Endothelial cell of umbilical vein (primary cell): ENCODE measurements at places on chromosomes 16 and 17. TPM values are rescaled to one million over a fixed set of nuclear protein-coding genes. Genes with fewer than 3 reads are reported as not detected.
A peak's percentile ranks its signal among the peaks of the same experiment; 100 is the strongest.

DNA sequence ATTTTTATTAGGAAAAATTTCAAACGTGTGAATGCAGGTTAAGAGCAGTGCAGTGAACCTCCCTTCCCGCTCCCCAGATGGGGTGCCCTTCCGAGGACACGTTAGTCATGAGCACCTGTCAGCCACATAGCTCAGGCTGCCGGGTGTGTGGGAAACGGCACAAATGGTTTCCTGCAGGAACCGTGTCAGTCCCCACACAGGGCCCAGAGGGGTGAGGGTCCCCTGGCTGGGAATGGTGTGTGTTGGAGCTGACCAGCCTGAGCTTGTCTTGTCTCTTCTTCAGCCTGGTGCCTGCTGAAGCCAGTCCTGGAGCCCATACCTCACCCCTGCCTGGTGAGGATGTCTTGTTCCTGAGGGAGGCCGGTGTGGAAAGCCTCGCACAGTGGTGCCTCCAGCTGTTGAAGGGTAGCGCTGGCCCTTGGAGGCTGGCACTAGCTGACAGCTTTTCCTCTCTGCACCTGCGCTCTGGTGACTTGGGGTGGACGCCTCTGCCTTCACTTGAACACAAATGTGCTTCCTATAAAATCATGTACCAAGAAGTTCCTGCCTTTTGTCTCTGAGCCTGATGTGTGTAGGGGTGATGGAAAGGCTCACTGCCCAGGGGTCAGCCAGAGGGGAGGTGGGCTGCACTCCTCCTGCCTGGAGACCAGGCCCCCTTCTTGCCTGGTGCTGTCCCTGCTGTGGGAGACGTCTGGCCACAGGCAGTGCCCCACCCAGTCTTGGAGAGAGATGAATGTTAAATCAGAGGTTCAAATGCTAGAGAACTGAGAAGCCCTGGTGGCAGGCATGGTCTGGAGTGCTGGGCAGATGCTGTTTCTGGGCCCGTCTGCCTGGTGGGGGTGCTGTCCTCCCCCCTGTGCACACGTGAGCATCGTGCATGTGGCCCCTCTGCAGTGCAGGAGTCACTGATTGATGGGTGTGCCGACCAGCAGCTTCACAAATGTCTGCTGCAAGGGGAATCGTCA is 102.6 kb upstream of the ZNF750 start:
- H3K27ac ChIP-seq: no peak overlapping the region
- no peak for DNase-seq
- no peak overlapping the region for H3K4me3 ChIP-seq
- no peaks in the 10 kb centered on the region for H3K36me3 ChIP-seq
- H3K4me1 ChIP-seq: no peaks in the 10 kb centered on the region
- H3K27me3 ChIP-seq: no peaks in the 10 kb centered on the region

GRCh38 chr17:2064980-2065785 is 10.3 kb downstream of the HIC1 start:
- peak; percentile 79 for DNase-seq
- H3K4me1 ChIP-seq: peaks cover 53% of the 10 kb centered on the region
- no peaks in the 10 kb centered on the region for H3K36me3 ChIP-seq
- H3K27me3 ChIP-seq: no peaks in the 10 kb centered on the region
- peak overlapping the region; percentile 78 for H3K27ac ChIP-seq

DNA sequence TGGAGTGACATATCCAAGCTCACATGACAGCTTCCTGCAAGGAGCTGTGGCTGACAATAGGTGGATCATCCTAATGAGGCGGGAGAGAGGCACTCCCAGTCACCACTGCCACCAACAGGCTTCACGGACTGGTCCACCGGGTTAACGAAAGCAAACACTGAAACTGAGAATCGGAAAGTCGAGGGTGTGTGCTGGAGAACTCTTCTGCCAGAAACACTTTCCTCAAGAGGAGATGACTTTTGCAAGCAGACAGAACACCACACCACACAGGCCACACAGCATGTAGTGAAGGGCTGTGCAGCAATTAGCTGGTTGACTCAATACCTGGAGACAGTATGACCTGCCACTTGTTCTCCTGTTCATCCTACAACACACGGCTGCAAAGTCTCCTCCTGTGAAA is 53.0 kb upstream of the DNAJA2 start:
- H3K27ac ChIP-seq: no peak overlapping the region
- no peaks in the 10 kb centered on the region for H3K27me3 ChIP-seq
- H3K4me3 ChIP-seq: no peak overlapping the region
- no peaks in the 10 kb centered on the region for H3K4me1 ChIP-seq
- no peaks in the 10 kb centered on the region for H3K36me3 ChIP-seq

GRCh38 chr17:80963812-80964543 is 27.7 kb upstream of the CHMP6 start:
- no peaks in the 10 kb centered on the region for H3K27me3 ChIP-seq
- DNase-seq: no peak
- no peaks in the 10 kb centered on the region for H3K36me3 ChIP-seq

DNA sequence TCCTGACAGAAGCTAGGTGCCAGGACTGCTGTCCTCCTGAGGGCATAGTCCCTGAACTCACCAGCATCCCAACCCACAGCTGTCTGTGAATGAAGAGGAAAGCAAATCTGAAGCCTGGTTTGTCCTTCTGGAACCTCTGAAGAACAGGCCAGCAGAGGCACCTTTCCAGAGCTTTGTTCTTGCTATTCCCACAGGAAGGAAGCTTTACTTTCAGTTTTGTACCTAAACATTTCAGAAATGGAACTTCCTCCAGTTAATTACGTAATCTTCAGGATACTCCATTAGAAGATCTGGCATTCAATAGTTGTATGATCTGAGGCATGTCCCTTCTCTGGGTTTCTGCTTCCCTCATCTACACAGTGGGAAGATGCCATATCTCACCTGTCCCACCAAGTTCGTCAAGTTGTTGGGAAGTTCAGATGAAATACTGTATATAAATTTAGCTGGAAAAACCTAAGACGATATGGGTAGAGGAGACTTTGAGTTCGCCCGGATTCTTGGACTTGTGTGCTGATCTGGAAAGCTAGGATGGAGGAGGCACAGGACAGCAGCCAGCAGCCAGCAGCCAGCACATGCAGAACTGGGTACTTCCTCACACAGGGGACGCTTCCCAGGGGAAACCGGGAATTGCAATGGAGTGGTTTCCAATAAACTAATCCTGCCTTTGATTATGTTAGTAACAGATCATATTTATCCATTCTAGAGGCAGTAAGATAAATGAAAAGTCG is 22.4 kb downstream of the NXPH3 start:
- peaks cover 15% of the 10 kb centered on the region for H3K36me3 ChIP-seq
- no peak overlapping the region for H3K4me3 ChIP-seq
- DNase-seq: peak; percentile 32
- peaks cover 7% of the 10 kb centered on the region for H3K4me1 ChIP-seq

DNA sequence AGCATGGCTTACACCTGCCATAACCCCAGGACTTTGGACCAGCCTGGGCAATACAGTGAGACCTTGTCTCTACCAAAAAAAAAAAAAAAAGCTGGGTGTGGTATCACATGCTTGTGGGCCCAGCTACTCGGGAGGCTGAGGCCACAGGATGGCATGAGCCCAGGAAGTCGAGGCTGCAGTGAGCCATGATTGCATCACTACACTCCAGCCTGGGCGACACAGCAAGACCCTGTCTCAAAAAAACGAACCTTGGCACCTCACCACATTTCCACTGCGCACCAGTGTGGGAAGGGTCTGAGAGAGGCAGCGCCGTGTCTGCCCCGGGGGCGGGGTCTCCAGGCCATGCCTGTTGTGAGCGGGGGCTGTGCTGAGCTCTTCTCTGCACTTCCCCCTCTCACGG is 6.3 kb downstream of the ACSF3 start:
- no peaks in the 10 kb centered on the region for H3K27me3 ChIP-seq
- DNase-seq: no peak
- H3K4me3 ChIP-seq: no peak overlapping the region
- H3K4me1 ChIP-seq: peaks cover under 1% of the 10 kb centered on the region
- H3K27ac ChIP-seq: no peak overlapping the region
- H3K36me3 ChIP-seq: peaks cover 2% of the 10 kb centered on the region

GRCh38 chr17:42855048-42855596 is 4.1 kb downstream of the AOC3 start:
- no peaks in the 10 kb centered on the region for H3K4me1 ChIP-seq
- no peak overlapping the region for H3K4me3 ChIP-seq
- H3K27ac ChIP-seq: no peak overlapping the region
- H3K27me3 ChIP-seq: no peaks in the 10 kb centered on the region
- DNase-seq: no peak

DNA sequence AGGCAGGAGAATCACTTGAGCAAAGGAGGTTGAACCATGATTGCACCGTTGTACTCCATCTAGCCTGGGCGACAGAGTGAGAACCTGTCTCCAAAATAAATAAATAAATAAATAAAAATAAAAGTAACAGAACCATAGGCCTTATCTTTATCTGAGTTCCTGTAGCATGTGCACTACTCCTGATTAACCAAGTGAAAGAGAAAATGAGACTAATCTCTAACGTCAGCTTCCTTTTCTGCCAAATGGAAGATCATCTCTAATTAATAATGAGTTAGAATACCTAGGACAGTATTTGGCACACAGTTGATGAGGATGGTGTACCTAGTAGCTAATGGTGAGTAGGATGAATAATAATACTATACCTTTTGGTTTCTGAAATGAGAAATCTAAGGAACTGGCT is 520.4 kb downstream of the WWOX start:
- H3K27ac ChIP-seq: no peak overlapping the region
- H3K27me3 ChIP-seq: no peaks in the 10 kb centered on the region
- H3K4me1 ChIP-seq: no peaks in the 10 kb centered on the region
- no peak for DNase-seq
- no peak overlapping the region for H3K4me3 ChIP-seq

DNA sequence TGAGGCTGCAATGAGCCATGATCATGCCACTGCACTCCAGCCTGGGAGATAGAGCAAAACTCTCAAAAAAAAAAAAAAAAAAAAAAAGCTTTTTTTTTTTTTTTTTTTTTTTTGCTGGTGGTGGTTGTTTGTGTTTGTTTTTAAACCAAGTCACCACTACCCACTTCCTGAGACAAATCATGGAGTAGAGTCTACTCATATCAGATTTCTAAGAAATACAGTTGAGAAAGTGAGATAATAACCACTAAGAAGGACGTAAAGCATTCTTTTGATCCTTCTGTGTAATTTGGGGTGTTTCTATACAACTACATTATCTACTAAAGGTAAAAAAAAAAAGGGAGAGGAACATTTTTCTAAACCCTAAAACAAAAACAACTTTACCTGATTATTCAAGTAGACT is 38.0 kb downstream of the AXIN2 start:
- H3K4me1 ChIP-seq: no peaks in the 10 kb centered on the region
- no peaks in the 10 kb centered on the region for H3K27me3 ChIP-seq
- no peak overlapping the region for H3K27ac ChIP-seq

DNA sequence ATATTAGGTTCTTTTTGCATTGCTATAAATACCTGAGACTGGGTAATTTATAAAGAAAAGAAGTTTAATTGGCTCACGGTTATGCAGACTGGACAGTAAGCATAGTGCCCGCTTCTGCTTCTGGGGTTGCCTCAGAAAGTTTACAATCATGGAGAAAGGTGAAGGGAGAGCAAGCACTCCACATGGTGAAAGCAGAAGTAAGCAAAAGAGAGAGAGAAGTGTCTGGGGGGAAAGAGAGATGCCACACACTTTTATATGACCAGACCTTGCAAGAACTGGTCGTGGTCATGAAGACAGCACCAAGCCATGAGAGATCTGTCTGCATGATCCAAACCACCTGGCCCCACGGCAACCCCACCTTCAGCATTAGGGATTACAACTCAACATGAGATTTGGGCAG is 45.4 kb downstream of the KCNJ16 start:
- no peak for DNase-seq
- peaks cover 36% of the 10 kb centered on the region for H3K4me1 ChIP-seq
- H3K36me3 ChIP-seq: no peaks in the 10 kb centered on the region
- H3K27ac ChIP-seq: peak overlapping the region; percentile 80
- H3K4me3 ChIP-seq: no peak overlapping the region

DNA sequence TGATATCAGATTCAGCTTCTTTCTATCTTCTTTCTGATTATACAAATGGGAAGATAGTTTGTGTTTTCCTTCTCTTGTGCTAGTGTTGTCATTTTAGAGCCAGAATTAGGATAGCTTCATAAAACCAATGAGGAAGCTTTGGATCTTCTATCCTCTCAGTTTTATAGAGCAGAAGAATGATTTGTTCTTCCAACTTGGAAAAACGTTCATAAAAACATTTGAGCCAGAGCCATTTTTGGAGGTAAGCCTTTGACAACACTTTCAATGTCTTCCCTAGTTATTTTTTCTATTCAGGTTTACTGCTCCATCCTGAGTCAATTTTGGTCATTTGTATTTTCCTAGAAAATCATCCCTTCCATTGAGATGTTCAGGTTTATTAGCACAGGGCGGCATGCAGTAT is 91.2 kb upstream of the MYOCD start:
- H3K4me3 ChIP-seq: no peak overlapping the region
- no peaks in the 10 kb centered on the region for H3K36me3 ChIP-seq
- no peaks in the 10 kb centered on the region for H3K4me1 ChIP-seq
- DNase-seq: no peak

DNA sequence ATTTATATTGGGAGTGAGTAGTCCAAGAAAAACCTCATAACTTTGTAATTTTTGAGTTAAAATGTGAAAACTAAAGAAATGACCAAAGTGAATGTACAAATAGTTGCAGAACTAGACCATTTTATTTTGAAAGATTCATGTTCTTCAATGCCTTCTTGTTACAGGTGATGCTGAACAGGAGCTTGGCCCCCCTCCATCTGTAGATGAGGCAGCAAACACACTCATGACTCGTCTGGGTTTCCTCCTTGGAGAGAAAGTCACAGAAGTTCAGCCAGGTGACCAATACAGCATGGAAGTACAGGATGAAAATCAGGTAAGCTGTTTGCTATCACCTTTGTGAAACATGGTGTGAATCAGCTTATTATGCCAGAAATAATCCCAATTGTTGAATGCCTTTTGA is 227.8 kb downstream of the TANC2 start:
- H3K36me3 ChIP-seq: no peaks in the 10 kb centered on the region
- H3K4me1 ChIP-seq: no peaks in the 10 kb centered on the region
- no peak overlapping the region for H3K27ac ChIP-seq
- no peak for DNase-seq
- no peaks in the 10 kb centered on the region for H3K27me3 ChIP-seq

DNA sequence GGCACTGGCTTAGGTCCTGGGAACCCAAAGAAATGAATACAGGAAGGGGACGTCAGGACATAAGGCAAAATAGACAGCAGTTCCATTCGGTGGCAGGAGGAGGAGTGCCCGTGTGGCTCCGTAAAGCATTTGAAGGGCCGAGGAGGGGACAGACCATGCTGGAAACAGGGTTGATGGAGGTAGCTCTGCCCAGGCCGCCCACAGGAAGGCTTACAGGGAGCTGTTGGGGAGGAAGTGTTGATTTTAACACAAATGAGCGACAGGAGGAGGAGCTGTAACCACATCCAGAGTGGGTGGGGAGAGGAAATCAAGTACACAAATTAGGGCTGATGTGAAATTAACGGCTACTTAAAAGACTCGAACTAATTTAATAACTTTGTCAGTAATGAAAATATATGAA is 54.6 kb downstream of the RBFOX3 start:
- DNase-seq: no peak
- H3K4me3 ChIP-seq: no peak overlapping the region
- no peaks in the 10 kb centered on the region for H3K36me3 ChIP-seq
- no peak overlapping the region for H3K27ac ChIP-seq
- no peaks in the 10 kb centered on the region for H3K4me1 ChIP-seq

- no peak for DNase-seq
- peaks cover 3% of the 10 kb centered on the region for H3K4me1 ChIP-seq
- H3K36me3 ChIP-seq: no peaks in the 10 kb centered on the region
These were observed 45.8 kb upstream of the CIBAR2 start for GRCh38 chr16:85157813-85158742.

Gene ATP2C2
- total RNA-seq: not detected in 2 replicates

Gene TBC1D3C
- not detected in 2 replicates for total RNA-seq

Gene TBC1D3E
- total RNA-seq: not detected in 2 replicates

Gene ZFP1
- total RNA-seq: 9.8 and 13.9 TPM in 2 replicates

Gene SPATA22
- total RNA-seq: not detected in 2 replicates

Gene FBXO39
- 0.20 and 0.99 TPM in 2 replicates for total RNA-seq

Gene DNAI2
- total RNA-seq: not detected in 2 replicates

Gene CLDN9
- total RNA-seq: not detected in 2 replicates

Gene CORO6
- total RNA-seq: 7.8 and 10.7 TPM in 2 replicates
